Heart left ventricle (tissue), 16 donors: ENCODE measurements at places on chromosomes 4 and X. TPM values are rescaled to one million over a fixed set of nuclear protein-coding genes. Genes with fewer than 3 reads are reported as not detected.

Gene PRR32
- not detected for total RNA-seq

Gene TMPRSS11B
- total RNA-seq: not detected

- no peaks in the 10 kb centered on the region for H3K27me3 ChIP-seq
- H3K4me3 ChIP-seq: no peak overlapping the region
- DNase-seq: no peak
- no peaks in the 10 kb centered on the region for H3K4me1 ChIP-seq
Measured at GRCh38 chr4:58166490-58166889, 1056.3 kb upstream of the IGFBP7 start.

DNA sequence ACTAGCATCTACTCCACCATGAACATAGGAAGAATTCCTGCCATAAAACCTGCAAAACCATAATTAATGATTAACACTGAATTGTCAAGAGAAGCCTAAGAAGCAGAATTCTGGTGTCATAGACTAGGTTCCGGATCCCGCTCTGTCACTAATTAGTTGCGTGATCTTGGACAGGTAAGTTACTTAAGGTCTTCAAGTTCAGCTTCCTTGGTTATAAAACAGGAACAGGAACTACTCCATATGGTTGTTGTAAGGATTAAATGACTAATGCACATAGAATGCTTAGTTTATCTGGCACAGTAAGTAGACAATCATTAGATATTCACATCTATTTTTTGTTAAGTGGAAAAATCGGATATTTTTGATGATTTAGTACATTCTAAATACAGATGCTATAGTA, 14.3 kb downstream of the G3BP2 start:
- peaks cover 75% of the 10 kb centered on the region for H3K36me3 ChIP-seq
- no peak for DNase-seq
- no peaks in the 10 kb centered on the region for H3K4me1 ChIP-seq
- H3K27me3 ChIP-seq: no peaks in the 10 kb centered on the region
- no peak overlapping the region for H3K27ac ChIP-seq

DNA sequence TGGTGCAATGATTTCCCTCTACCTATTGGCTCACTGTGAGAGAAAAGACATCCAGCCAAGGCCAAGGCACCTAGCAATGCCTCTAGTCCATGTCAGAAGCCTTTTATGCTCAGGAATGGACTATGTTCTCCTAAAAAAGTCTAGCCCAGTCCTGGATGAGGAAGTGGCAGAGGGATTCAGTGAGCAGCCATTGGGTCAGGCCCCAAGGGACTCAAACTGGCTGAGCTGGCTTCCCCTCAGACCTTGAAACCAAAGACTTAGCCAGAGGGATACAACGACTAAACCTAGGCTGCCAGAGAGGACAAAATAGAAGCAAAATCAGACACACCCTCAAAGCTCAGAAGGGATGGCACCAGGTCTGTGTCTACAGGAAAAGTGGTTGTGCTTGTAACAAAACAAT, 49.1 kb downstream of the ARHGEF9 start:
- DNase-seq: no peak
- no peak overlapping the region for H3K4me3 ChIP-seq
- H3K4me1 ChIP-seq: peaks cover 5% of the 10 kb centered on the region
- H3K27me3 ChIP-seq: no peaks in the 10 kb centered on the region
- no peaks in the 10 kb centered on the region for H3K36me3 ChIP-seq

- H3K27me3 ChIP-seq: no peaks in the 10 kb centered on the region
- H3K27ac ChIP-seq: no peak overlapping the region
- H3K36me3 ChIP-seq: no peaks in the 10 kb centered on the region
- H3K4me1 ChIP-seq: peaks cover 4% of the 10 kb centered on the region
- DNase-seq: no peak
- H3K4me3 ChIP-seq: no peak overlapping the region
Measured at GRCh38 chr4:186932631-186933187, 209.1 kb upstream of the FAT1 start.

- no peak overlapping the region for H3K4me3 ChIP-seq
- no peaks in the 10 kb centered on the region for H3K4me1 ChIP-seq
- H3K27me3 ChIP-seq: no peaks in the 10 kb centered on the region
- H3K36me3 ChIP-seq: no peaks in the 10 kb centered on the region
- no peak overlapping the region for H3K27ac ChIP-seq
Measured at GRCh38 chr4:69787879-69788278, 27.5 kb upstream of the SULT1B1 start.

DNA sequence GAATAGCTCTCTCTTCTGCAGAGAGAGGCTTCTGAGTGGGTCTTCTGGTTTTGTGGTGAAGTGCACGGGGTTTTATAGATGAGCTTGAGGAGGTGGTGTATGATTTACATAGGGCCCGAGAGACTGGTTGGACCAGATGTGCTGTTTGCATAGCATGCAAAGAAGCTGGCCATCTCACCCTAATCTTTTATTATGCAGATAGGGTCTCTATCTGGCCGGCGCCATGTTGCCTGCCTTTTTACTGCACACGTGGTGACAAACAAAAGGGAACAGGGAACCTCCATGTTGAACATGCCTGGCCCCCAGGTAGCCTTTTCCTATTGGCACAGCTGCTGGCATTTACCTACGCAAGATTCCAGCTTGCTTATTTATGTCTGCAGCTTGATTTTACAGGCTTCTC, 473.3 kb upstream of the FAM47C start:
- H3K36me3 ChIP-seq: no peaks in the 10 kb centered on the region
- H3K4me1 ChIP-seq: no peaks in the 10 kb centered on the region
- no peak overlapping the region for H3K27ac ChIP-seq

DNA sequence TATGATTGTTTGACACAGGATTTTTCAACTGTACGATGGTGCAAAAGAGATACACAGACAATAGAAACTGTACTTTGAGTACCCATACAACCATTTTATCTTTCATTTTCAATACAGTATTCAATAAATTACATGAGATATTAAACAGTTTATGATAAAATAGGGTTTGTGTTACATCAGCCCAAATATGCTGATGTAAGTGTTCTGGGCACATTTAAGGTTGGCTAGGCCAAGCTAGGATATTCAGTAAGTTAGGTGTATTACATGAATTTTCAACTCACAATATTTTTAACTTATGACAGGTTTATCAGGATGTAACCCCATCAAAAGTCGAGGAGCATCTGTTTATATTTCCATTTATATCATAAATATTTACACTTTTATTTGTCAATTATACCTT, 42.9 kb upstream of the PLS3 start:
- no peak overlapping the region for H3K4me3 ChIP-seq
- H3K27ac ChIP-seq: no peak overlapping the region
- DNase-seq: no peak
- no peaks in the 10 kb centered on the region for H3K27me3 ChIP-seq

- H3K4me1 ChIP-seq: no peaks in the 10 kb centered on the region
- no peak overlapping the region for H3K27ac ChIP-seq
- H3K27me3 ChIP-seq: no peaks in the 10 kb centered on the region
- DNase-seq: no peak
Measured at GRCh38 chrX:27838185-27838584, 30.4 kb downstream of the MAGEB10 start.

DNA sequence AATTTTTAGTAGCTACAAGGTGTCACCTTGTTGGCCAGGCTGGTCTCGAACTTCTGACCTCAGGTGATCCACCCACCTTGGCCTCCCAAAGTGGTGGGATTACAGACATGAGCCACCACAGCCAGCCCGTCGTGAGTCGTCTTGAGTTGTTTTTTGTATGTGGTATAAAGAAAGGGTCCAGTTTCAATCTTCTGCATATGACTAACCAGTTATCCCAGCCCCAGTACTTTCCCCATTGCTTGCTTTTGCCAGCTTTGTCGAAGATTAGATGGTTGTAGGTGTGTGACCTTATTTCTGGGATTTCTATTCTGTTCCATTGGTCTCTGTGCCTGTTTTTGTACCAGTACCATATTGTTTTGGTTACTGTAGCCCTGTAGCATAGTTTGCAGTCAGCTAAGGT, 105.9 kb downstream of the OR13H1 start:
- DNase-seq: no peak
- no peak overlapping the region for H3K4me3 ChIP-seq

DNA sequence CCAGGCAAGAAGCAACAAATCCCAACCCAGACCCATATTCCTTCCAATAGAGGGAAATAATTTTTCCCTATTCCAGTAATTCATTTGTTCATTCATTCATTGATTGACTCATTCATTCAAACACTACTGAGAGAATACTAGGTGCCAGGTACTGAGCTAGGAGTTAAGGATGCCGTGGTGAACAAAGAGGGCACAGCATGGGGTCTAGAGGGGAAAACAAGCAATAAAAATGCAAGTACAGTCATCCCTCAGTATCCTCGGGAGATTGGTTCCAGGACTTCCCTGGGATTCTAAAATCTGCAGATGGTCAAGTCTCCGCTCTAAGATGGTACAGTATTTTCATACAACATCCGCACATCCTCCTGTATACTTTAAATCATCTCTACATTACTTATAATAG, 18.7 kb downstream of the RASGEF1B start:
- no peak overlapping the region for H3K27ac ChIP-seq
- H3K36me3 ChIP-seq: peaks cover 13% of the 10 kb centered on the region
- H3K4me3 ChIP-seq: no peak overlapping the region
- no peaks in the 10 kb centered on the region for H3K4me1 ChIP-seq

GRCh38 chrX:101668143-101668542, 8.5 kb upstream of the ARMCX2 start:
- H3K36me3 ChIP-seq: no peaks in the 10 kb centered on the region
- H3K27ac ChIP-seq: no peak overlapping the region
- H3K27me3 ChIP-seq: no peaks in the 10 kb centered on the region
- H3K4me1 ChIP-seq: no peaks in the 10 kb centered on the region
- DNase-seq: no peak

DNA sequence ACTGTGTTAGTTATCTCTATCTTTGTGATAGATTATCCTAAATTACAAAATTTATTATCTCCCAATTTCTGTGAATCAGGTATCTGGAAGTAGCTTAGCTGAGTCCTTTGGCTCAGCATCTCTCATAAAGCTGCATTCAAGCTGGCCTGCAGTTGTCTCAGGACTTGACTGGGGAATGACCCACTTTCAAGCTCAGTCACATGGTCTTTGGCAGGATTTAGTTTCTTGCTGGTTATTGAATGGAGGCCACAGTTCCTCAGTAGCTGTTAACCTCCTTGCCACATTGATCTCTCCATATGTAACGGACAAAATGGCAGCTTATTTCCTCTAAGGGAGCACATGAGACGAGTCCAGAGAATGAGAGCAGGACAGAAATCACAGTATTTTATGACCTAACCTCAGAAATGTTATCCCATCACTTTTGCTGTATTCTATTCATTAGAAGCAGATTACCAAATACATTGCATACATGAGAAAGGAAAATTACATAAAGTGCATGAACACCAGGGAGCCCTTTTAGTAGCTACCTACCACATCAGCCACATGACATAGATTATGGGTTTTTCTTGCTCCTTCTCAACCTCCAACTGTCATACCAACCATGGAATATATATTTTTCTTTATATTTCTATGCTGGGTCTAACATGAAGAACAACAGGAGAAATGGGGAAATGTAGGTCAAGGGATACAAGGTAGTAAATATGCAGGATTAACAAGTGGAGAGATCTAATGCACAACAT, 730.1 kb downstream of the CCSER1 start:
- no peak for DNase-seq
- H3K4me3 ChIP-seq: no peak overlapping the region
- no peaks in the 10 kb centered on the region for H3K4me1 ChIP-seq
- H3K27me3 ChIP-seq: no peaks in the 10 kb centered on the region

- no peak for DNase-seq
- no peak overlapping the region for H3K4me3 ChIP-seq
- no peaks in the 10 kb centered on the region for H3K27me3 ChIP-seq
- H3K27ac ChIP-seq: no peak overlapping the region
- H3K4me1 ChIP-seq: no peaks in the 10 kb centered on the region
Measured at GRCh38 chr4:24763631-24764297, 31.6 kb upstream of the SOD3 start.
